T-cell (primary cell): ENCODE measurements at places on chromosomes 16 and 17.
A peak's percentile ranks its signal among the peaks of the same experiment; 100 is the strongest.

GRCh38 chr17:28916302-28916934, 13.5 kb upstream of the DHRS13 start:
- peaks cover 96% of the 10 kb centered on the region for H3K36me3 ChIP-seq
- H3K4me3 ChIP-seq, result no peak overlapping the region
- H3K27me3 ChIP-seq, result no peaks in the 10 kb centered on the region
- peak; percentile 26 for DNase-seq
- no peak overlapping the region for H3K27ac ChIP-seq

GRCh38 chr17:27585153-27585681, 45.8 kb upstream of the LGALS9 start:
- no peaks in the 10 kb centered on the region for H3K27me3 ChIP-seq
- no peaks in the 10 kb centered on the region for H3K36me3 ChIP-seq
- H3K4me3 ChIP-seq, result no peak overlapping the region
- H3K27ac ChIP-seq, result no peak overlapping the region
- no peak for DNase-seq

- H3K27ac ChIP-seq, result no peak overlapping the region
- peaks cover 26% of the 10 kb centered on the region for H3K36me3 ChIP-seq
- peaks cover 25% of the 10 kb centered on the region for H3K4me1 ChIP-seq
- no peak for DNase-seq
- no peaks in the 10 kb centered on the region for H3K27me3 ChIP-seq
These were observed 4.4 kb downstream of the TP53I13 start for GRCh38 chr17:29572691-29573557.

DNA sequence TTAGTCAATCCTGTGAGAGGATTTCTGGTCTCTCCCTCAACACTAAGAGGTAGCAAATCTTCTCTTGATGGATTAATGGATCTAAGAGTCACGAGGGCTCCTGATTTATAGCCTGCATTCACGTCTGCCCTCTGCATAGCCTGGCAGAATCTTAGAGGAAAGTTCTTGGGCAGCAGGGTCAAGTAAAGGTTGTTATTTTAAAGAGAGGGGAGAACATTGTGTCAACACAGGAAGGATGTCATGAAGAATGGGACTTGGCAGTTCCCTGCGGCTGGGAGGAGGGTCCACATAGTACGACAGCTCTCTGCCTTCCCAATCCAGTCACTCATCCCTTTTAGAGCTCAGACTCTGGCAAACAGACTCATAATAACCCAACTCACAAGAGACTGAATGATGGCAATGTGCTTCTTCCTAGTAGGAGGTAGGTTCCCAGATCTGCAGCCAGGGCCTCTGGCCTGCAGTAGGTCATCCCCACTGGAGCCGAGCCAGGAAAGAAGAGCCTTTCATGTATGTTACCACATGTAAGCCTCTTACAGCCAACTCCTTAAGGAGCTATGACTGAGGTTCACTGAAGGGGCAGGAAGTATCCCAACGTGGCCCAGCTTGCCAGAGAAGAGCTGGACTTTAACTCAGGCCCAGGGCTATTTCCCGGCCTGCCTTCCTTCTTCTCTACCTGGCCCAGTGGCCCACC, 25.4 kb upstream of the RPTOR start:
- H3K27me3 ChIP-seq, result peaks cover 32% of the 10 kb centered on the region
- H3K36me3 ChIP-seq, result no peaks in the 10 kb centered on the region
- DNase-seq, result no peak
- no peak overlapping the region for H3K27ac ChIP-seq
- no peak overlapping the region for H3K4me3 ChIP-seq
- H3K4me1 ChIP-seq, result no peaks in the 10 kb centered on the region

GRCh38 chr17:76921340-76922036, 53.3 kb downstream of the MGAT5B start:
- H3K36me3 ChIP-seq, result no peaks in the 10 kb centered on the region
- H3K27ac ChIP-seq, result no peak overlapping the region
- H3K27me3 ChIP-seq, result peaks cover 26% of the 10 kb centered on the region
- no peak overlapping the region for H3K4me3 ChIP-seq
- H3K4me1 ChIP-seq, result no peaks in the 10 kb centered on the region

GRCh38 chr17:50100921-50101345, 5.8 kb downstream of the PDK2 start:
- no peak for DNase-seq
- no peaks in the 10 kb centered on the region for H3K27me3 ChIP-seq
- H3K4me1 ChIP-seq, result peaks cover 2% of the 10 kb centered on the region
- H3K4me3 ChIP-seq, result no peak overlapping the region

- peaks cover 2% of the 10 kb centered on the region for H3K27me3 ChIP-seq
- H3K36me3 ChIP-seq, result no peaks in the 10 kb centered on the region
- H3K4me3 ChIP-seq, result no peak overlapping the region
- no peak overlapping the region for H3K27ac ChIP-seq
- DNase-seq, result no peak
These were observed 10.1 kb downstream of the ERN2 start for GRCh38 chr16:23702951-23703350.

DNA sequence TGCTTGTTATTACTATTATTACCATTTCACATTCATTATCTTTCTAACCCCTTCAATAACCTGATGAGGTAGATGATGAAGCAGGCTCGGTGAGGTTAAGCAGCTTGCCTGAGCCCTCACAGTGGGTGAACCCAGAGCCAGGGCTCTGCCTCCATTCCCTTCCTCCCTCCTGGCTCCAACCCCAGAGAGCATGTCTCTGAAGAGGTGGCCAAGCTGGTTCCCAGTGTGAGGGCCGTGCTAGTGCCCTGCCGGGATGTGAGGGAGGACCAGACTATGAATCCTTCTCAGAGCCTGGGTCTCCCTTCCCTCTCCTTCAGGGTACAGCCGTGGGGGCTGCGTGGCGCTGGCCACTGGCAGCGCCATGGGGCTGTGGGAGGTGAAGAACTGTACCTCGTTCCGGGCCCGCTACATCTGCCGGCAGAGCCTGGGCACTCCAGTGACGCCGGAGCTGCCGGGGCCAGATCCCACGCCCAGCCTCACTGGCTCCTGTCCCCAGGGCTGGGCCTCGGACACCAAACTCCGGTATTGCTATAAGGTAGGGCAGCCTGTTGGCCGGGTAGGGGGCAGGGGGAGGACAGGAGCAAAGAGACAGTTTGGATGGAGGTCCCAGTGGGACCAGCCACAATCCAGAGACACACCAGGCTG, 49.6 kb downstream of the MRC2 start:
- DNase-seq, result no peak
- no peaks in the 10 kb centered on the region for H3K36me3 ChIP-seq
- H3K4me3 ChIP-seq, result no peak overlapping the region
- H3K27ac ChIP-seq, result no peak overlapping the region
